ENCODE measurements at places on chromosomes 12 and 14. TPM values are rescaled to one million over a fixed set of nuclear protein-coding genes. Genes with fewer than 3 reads are reported as not detected.

DNA sequence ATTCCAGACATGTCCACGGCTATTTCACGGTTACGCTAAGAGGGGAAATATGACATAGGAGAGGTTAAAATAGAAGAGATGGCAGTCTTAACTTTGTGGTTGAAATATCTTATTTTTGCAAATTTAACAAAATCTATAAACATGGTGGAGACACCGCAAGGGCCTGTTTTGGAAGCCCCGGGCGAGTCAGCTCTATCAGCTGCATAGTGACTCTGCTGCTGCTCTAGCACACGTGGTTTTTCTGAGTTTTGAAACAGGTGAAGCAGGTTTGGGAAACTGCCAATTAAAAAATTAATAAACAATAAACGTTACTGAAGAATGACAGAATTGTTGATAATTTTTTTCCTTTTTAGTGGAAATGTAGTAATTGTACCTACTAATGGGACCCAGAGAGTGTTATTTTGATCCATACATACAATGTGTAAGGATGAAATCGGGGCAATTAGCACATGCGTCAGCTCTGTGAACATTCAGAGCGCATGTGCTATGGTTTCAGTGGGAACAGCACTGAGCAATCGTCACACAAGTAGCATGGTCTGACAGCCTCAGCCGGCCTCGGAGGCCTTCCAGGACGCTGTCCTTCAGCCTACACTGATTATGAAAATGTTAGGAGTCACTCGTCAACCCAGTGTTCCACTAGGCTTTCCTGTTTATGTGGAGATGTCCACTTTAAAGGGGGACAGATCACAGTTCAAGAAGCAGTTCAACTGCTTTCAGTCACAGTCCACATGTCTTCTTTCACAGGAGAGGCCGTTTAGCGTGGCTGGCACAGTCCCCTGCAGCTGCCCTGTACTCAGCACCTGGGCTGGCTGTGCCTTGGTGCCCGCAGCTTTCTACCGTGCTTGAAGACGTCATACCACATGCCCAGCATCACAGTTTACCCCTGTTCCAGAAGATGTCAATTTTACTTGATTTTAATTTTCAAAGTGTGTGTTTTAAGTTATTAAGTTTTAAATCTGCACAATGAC lies 51.8 kb downstream of the MOK start:
- no peaks in the 10 kb centered on the region for H3K4me1 ChIP-seq
- H3K27me3 ChIP-seq = no peaks in the 10 kb centered on the region
- no peak for DNase-seq
- no peak overlapping the region for H3K4me3 ChIP-seq
- H3K27ac ChIP-seq = no peak overlapping the region

DNA sequence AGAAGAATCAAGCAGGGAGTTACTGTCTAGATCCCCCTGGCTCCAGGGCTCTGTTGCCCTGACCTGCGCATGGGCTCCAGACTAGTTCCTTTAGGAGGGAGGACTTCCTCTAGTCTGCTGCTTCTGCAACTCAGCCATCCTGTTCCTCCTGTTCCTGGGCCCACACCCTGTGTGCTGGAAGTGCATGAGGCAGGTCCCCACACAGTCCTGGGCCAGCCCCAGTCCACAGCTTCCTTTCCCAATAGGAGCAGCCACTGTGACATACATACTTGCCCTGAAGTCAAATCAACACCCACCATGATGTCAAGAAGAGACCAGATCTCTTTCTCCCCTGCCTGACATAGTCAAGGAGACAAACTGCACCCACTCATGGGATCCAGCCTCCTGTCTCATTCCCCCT lies 1.3 kb downstream of the SDR9C7 start:
- H3K36me3 ChIP-seq = no peaks in the 10 kb centered on the region
- H3K4me1 ChIP-seq = peaks cover 7% of the 10 kb centered on the region
- H3K4me3 ChIP-seq = no peak overlapping the region
- peaks cover 4% of the 10 kb centered on the region for H3K27me3 ChIP-seq

DNA sequence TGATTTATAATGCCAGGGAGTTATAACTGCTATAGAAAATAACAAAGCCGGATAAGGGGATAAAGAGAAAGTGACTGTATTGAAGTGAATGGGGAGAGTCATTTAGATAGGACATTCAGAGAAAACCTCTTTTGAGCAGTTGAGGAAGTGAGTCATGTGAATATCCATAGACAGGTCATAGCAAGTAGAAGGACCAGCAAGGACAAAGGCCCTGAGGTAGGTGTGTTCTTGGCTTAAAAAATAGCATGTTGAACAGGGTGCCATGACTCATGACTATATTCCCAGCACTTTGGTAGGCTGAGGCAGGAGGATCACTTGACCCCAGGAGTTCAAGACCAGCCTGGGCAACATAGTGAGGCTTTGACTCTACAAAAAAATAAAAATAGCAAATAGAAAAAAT lies 51.5 kb upstream of the RAP1B start:
- no peak for DNase-seq
- no peak overlapping the region for H3K4me3 ChIP-seq
- H3K27ac ChIP-seq = no peak overlapping the region

The GPR68 gene
- total RNA-seq = 6.0 TPM

- H3K4me1 ChIP-seq = no peaks in the 10 kb centered on the region
- no peaks in the 10 kb centered on the region for H3K36me3 ChIP-seq
- no peaks in the 10 kb centered on the region for H3K27me3 ChIP-seq
- no peak overlapping the region for H3K27ac ChIP-seq
- H3K4me3 ChIP-seq = no peak overlapping the region
Observed at GRCh38 chr14:22428700-22429291, 160.2 kb downstream of the DAD1 start.

- H3K4me1 ChIP-seq = no peaks in the 10 kb centered on the region
- no peak for DNase-seq
- H3K27me3 ChIP-seq = no peaks in the 10 kb centered on the region
- no peak overlapping the region for H3K27ac ChIP-seq
- peaks cover 22% of the 10 kb centered on the region for H3K36me3 ChIP-seq
Observed at GRCh38 chr14:74290415-74290814, 12.3 kb downstream of the ABCD4 start.

The SLC17A8 gene
- not detected for total RNA-seq

The CDKN3 gene
- total RNA-seq = 53.4 TPM

DNA sequence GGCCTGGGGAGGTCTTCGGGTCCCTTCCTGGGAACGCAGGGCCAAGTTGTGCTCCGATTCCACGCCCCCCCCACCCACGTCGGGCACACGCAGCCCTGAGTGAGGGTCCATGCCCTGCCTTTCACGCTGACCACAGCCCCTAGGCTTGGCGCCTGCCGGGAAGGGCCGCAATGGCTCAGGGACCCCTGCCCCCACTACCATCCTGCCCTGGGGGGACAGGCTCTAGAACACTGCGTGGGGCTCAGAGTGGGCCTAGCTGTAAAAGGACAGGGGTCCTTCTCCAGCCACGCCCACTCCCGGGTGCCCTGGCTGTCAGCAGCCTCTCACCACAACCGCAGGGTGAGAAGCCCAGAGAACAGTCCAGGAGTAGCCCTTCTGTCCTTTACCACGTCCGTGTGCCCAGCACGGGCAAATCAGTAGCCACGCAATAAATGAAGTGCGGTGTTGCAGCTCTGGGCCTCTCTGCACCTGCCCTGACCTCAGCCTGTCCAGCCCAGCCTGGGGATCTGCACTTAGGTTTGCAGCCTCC lies 9.4 kb upstream of the GPR68 start:
- DNase-seq = no peak
- H3K27ac ChIP-seq = peak overlapping the region; percentile 65
- H3K27me3 ChIP-seq = no peaks in the 10 kb centered on the region
- H3K4me1 ChIP-seq = peaks cover 64% of the 10 kb centered on the region
- peaks cover 28% of the 10 kb centered on the region for H3K36me3 ChIP-seq
- peak overlapping the region; percentile 68 for H3K4me3 ChIP-seq

The KRT77 gene
- not detected for total RNA-seq

The GYS2 gene
- total RNA-seq = 0.07 TPM

DNA sequence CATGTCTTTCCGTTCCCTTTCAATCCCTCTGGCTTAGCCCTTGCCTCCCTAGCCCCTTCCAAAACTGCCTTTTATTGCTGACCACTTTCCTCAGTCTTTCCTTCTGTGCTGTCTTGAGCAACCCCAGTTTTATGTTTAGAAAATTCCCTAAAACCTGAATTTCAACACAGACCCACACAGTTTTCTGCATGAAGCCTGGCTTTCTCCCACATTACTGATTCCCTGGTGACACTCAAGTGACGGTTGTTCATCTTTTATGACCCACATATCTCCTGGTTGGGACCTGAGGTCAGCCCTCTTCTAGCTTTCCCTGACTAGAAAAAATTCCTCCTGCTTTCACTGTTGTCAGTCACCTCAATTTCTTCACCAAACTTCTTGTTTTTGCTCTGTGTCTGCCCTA lies 21.0 kb downstream of the FGD4 start:
- H3K27ac ChIP-seq = no peak overlapping the region
- DNase-seq = no peak
- no peaks in the 10 kb centered on the region for H3K4me1 ChIP-seq
- no peaks in the 10 kb centered on the region for H3K36me3 ChIP-seq

DNA sequence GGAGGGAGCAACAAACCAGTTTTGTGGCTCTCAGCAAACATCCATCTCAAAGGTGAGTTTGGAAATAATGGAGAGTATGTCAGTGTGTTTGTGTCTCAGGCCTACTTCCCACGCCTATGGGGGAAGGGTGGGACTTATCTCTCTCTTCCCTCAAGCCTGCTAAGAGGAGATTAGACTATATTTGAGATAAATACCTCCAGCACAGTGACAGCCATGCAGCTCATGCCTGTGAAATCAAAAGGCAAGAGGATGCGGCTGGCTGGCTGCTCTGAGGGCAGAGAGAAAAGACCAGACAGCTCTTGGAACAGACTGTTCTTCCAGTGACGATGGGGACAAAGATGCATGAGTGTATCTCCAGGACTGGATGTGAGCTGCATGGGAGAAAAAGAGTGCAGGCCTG lies 14.7 kb upstream of the POC1B start:
- H3K4me3 ChIP-seq = no peak overlapping the region
- no peak for DNase-seq
- no peaks in the 10 kb centered on the region for H3K27me3 ChIP-seq
- H3K36me3 ChIP-seq = no peaks in the 10 kb centered on the region
